Fibroblast of skin of abdomen (primary cell): ENCODE measurements at places on chromosomes 3 and 15.

DNA sequence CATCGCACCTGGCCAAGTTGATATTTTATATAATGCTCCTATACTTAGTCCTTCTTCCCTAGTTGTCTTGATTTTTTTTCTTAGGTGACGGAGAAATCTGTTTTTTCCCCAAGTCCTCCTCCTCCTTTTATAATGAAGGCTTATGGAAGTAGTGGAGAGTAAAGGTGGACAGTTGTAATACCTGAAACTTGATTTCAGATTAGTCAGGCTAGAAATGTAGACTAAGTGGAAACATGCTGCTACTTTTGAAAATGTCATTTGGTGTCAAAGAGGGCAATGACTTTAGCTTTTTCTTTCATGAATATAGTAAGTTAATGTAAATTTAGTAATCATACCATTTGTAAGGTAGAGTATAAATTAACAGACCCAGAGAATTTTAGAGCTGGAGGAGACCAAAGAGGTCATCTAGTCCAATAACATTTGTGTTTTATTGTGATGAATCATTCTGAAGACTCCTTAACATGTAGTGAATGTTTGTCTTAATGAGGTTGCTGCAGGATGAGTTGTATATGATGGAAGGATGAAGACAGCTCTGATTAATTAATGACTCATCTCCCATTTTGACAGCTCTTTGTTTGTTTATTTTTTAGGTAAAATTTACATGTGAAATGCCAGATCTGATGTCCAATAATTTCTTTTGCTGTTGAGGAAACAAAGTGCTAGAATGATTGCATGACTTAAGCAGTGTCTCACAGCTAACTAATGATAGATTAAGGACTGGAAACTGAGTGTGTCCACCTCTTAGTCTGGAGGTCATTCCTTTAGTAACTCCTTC is 8.7 kb downstream of the CTDSPL2 start:
- peak; percentile 13 for DNase-seq

DNA sequence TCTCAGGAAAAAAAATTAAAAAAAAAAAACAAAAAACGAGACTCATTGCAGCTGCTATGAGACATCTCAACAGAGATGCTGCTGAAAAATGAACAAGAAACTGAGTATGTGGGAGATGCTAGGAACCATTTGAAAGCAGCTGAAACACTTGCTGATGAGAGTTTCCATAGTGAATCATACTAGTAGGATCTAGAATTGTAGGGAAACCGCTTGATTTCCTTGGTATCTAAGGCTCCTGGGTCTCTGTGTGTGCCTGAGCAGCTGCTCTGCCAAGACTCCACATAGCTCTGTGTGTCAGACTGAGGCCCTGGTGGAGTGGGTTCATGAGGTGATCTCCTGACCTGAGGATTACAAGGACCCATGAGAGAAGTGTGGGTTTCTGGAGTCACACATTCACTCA is 313.4 kb upstream of the NECTIN3 start:
- DNase-seq: no peak

GRCh38 chr15:101813803-101814534 is 2.0 kb downstream of the OR4F15 start:
- DNase-seq: peak; percentile 44

DNA sequence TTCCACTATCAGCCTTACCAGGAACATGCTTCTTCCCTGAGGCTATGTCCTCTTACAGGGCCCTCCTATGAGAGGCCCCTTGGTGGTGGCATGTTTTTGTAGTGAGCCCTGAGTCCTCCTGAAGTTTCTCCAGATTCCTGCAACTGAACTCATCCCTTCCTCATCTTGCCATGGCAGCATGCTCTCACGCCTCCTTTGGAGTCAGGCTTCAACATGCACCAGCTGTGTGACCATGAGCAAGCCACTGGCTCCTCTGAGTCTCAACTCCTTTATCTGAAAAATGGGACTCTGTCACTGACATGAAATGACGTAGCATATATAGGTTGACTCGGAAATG is 216.3 kb upstream of the TLE3 start:
- DNase-seq: no peak

- no peak for DNase-seq
Measured at GRCh38 chr15:75916978-75917377, 13.3 kb downstream of the FBXO22 start.

DNA sequence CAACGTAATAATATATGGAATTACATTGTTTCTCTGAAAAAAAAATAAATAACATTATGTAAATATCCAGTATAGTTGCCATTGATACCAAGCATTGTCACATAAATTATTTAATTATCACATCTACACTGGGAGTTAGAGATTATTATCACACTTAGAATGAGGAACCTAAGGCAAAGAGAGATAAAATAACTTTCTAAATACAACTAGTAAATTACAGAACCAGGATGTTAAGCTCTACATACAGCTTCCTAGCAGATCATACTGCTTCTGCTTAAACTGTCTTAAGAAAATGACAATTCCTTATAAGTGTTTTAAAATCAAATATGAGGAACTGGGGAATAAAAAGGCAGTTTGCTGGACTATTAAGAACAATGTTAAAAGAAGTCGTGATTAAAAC is 104.5 kb downstream of the NSUN3 start:
- no peak for DNase-seq

GRCh38 chr3:6805236-6805635 is 55.7 kb upstream of the GRM7 start:
- DNase-seq: peak; percentile 73

DNA sequence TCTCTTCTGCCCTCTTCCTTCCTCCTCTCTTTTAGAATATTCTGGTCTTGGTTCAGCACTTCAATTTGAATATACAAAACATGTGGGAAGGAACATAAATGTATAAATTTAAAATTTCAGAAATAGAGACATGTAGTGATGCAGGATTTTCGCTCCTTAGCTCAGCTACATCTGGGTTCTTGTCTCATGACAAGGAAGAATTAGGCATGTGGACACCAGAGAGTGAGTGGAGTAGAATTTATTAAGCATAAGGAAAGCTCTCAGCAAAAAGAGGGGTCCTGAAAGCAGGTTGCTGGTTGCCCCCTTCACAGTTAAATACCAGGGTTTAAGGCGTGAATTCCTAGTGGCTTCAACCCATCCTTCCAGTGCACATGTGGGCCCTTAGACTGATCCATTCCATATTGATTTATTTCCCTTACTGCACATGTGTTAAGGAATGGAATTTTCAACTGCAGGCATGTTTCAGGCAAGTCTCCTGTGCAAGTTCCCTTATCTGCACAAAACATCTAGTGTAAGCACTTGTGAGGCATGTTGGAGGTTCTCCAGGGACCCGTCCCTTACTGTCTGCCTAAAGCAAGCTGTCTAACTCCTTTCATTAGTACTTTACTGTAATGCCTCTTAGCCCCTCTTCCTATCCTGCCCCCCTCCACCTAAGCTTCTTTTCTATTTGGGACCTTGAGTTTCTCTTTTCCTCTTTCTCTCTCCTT is 133.2 kb upstream of the STRIT1 start:
- peak; percentile 69 for DNase-seq

DNA sequence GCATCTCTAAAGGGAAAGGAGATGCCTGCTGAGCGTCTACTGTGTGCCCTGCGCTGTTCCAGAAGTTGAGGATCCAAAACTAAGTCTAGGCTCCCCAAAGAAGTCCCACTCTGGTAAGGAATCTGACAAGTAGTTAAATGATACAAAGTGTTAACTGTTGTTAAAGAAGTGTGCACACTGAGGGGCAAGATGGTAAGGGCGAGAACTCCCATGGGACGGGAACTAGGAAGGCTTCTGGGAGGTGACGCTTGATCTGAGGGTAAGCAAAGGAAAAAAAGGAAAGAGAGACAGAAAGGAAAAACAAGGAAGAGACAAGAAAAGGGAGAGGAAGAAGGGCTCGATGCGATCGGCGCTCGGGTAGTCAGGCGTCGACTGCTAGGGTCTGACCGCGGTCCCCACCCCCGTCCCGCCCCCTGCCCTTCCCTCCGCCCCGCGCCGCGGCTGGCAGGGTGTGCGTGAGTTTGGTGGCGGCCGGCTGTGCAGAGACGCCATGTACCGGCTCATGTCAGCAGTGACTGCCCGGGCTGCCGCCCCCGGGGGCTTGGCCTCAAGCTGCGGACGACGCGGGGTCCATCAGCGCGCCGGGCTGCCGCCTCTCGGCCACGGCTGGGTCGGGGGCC is at the start of gene LACTB:
Gene LACTB, plus strand, starts transcription at position 480 of the 620 bp plus-strand sequence. Its CDS starts 11 bp downstream, at position 491.
- peak; percentile 88 for DNase-seq

DNA sequence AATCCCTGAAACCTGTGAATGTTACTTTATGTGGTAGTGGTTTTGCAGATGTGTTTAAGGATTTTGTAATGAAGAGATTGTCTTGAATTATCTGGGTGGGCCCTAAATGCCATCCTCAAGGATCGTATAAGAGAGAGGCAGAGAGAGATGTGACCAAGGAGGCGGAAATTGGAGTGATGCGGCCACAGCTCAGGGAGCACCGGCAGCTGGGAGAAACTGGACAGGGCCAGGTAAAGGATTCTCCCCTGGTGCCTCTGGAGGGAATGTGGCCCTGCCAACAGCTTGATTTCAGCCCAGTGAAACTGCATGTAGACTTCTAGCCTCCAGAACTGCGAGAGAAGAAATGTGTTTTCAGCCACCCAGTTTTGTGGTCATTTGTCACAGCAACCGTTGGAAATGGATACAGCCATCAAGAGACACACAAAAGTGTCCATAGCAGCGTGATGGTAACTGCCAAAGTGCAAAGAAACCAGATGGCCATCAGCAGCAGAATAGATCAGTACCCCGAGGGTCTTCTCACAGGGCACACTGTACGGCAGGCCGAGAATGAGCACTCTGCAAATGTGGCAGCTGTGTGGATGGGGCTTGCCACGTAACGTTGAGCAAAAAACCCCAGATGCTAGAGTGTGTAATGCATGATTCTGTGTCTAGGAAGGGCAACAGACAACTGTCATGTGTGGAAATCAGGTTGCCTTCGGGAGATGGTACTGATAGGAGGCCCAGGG is 12.2 kb downstream of the APBA2 start:
- no peak for DNase-seq

- no peak for DNase-seq
Measured at GRCh38 chr3:106229495-106230278, 360.9 kb upstream of the CBLB start.

GRCh38 chr3:43699864-43700263 is 9.1 kb downstream of the ABHD5 start:
- DNase-seq: no peak

GRCh38 chr3:15755181-15755580 is 42.6 kb downstream of the ANKRD28 start:
- no peak for DNase-seq

DNA sequence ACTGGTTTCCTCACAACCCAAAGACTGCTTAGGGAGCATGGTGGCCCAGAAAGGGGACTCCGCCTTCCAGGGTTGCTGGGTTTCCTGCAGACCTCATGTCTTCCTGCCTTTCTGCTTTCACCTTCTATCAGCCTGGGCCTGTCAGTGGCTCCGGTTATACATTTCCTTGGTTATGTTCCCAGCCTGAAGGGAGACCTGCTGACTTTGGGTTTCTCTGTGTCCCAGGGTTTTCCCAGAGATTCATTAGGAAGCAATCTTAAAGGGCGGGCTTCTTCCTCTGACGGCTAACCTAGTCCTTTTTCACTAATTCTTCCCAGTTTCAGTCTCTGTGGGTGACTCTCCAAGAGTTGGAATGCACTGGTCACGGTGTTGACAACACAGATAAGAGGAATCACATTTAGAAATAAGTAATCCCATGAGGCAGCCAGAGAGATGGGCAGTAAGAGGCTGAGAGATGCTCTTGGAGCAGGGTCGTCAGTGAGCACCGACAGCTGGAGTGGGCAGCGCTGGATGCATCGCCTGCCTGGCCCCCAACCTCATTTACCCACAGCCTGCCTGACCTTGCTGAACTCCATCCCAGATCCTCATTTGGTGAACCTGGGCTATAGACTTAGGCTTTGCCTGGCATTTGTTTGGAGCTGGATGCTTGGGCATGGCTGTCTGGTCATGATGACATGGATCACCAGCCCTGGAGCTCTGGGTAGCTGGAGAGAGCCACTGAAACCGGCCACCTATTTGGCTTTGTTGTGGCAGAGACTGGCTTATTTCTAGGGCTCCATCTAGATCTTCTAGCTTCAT is 10.0 kb upstream of the EHD4 start:
- peak; percentile 24 for DNase-seq

DNA sequence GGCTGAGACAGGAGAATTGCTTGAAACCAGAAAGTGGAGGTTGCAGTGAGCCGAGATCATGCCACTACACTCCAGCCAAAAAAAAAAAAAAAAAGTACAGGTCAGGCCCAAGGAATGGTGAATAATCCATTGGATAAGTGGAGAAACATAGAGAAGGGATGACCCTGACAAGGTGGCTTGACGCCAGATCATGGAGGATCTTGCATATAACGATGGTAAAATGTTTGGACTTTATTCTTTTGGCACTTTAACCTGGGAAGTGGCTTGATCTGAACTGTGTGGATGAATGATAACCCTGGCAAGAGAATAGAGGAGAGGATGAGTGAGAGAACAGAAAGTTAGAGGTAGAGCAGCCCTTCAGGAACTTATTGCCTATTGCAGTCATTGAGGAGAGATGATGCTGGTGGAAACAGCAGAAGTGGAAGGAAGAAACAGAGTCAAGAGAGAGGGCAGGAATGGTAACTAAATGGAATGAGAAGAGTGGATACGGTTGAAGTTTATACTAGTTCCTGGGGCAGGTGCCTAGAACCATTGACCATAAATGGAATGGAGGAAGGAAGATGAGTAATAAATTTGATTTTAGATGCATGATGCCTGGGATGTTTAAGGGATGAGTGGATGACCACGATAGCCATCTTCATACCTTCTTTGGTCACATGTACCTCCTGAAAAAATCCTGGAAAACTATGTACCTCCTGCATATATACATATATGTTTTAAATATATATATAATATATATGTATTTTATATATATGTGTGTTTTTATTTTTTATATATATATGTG is 57.8 kb downstream of the BLM start:
- peak; percentile 81 for DNase-seq

DNA sequence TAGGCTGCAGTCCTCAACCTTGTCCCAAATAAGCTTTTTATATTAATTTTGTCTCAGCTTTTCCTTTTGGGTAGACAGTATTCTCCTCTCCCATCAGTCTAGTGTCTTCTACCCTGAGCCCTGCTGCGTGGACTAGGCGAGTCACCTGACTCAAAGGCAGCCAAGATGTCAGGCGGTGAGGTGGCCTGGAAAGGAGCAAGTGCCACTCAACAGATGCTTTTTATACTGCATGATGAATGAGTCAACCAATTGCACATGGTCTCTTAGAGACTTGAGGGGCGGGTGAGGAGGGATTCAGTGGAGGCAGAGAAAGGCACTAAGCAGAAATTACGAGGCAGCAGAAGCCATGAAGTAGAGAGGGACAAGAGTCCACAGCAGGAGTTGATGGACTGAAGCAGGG is 95.9 kb downstream of the FRMD4B start:
- no peak for DNase-seq

- DNase-seq: no peak
Measured at GRCh38 chr15:41061667-41062066, 54.4 kb downstream of the INO80 start.

- no peak for DNase-seq
Measured at GRCh38 chr15:84807228-84807627, 9.9 kb upstream of the ALPK3 start.
